ENCODE measurements at places on chromosomes 4 and X. TPM values are rescaled to one million over a fixed set of nuclear protein-coding genes. Genes with fewer than 3 reads are reported as not detected.

The GPRASP1 gene
- 47.1 TPM for polyA plus RNA-seq

The TMEM131L gene
- 18.4 TPM for polyA plus RNA-seq

- H3K4me3 ChIP-seq, result no peak overlapping the region
- H3K27ac ChIP-seq, result no peak overlapping the region
- DNase-seq, result no peak
- H3K4me1 ChIP-seq, result peaks cover 2% of the 10 kb centered on the region
- no peaks in the 10 kb centered on the region for H3K27me3 ChIP-seq
These were observed 209.5 kb upstream of the PACRGL start for GRCh38 chr4:20490734-20491133.

DNA sequence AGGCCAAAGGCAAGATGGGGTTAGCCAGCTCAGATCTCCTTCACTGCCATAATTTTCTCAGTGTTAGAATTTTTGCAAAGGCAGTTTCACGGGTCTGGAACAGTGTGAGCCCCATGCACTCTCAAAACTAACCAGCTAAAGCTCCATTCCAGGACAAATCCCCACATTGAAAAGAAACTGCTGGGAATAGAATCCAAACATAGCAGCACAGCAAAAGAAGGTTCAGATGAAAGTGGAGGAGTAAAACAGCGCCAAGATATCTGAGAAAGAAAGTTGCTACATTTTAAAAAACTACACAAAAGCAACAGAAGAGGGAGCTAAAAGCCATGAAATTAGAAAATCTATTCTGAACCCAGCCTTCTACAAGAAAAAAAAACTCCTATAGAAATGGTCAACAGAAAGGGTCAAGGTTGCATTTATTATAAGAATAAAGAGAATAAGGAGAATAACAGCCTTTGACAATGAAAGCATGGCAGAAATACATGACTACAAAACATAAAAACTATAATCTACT, 39.6 kb upstream of the SLC7A3 start:
- no peaks in the 10 kb centered on the region for H3K36me3 ChIP-seq
- H3K27ac ChIP-seq, result no peak overlapping the region
- H3K27me3 ChIP-seq, result no peaks in the 10 kb centered on the region
- H3K4me3 ChIP-seq, result no peak overlapping the region
- no peaks in the 10 kb centered on the region for H3K4me1 ChIP-seq

DNA sequence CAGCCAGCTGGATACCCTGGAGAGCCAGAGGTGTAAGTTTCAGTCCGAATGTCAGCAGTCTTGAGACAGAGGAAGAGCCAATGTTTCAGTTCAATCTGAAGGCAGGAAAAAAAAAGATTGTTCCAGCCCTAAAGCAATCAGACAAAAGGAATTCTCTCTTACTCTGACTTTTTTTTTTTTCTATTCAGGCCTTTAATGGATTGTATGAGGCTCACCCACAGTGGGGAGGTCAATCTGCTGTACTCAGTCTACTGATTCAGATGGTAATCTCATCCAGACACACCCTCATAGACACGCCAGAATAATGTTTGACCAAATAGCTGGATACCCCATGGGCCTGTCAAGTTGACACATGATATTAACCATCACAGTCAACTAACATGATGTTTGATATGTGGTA, 51.9 kb downstream of the TEX13A start:
- no peaks in the 10 kb centered on the region for H3K36me3 ChIP-seq
- no peaks in the 10 kb centered on the region for H3K27me3 ChIP-seq
- no peak overlapping the region for H3K4me3 ChIP-seq
- H3K27ac ChIP-seq, result no peak overlapping the region
- H3K4me1 ChIP-seq, result no peaks in the 10 kb centered on the region

GRCh38 chr4:163090997-163091684, 75.5 kb downstream of the NAF1 start:
- H3K4me1 ChIP-seq, result no peaks in the 10 kb centered on the region
- H3K27me3 ChIP-seq, result no peaks in the 10 kb centered on the region
- H3K4me3 ChIP-seq, result no peak overlapping the region
- DNase-seq, result no peak

- H3K27me3 ChIP-seq, result no peaks in the 10 kb centered on the region
- H3K36me3 ChIP-seq, result no peaks in the 10 kb centered on the region
- no peak overlapping the region for H3K27ac ChIP-seq
- no peak for DNase-seq
These were observed 36.4 kb upstream of the PLAC1 start for GRCh38 chrX:134694333-134695322.

- no peaks in the 10 kb centered on the region for H3K27me3 ChIP-seq
- H3K4me3 ChIP-seq, result no peak overlapping the region
- no peak overlapping the region for H3K27ac ChIP-seq
- no peak for DNase-seq
- H3K4me1 ChIP-seq, result peaks cover 1% of the 10 kb centered on the region
These were observed 518.0 kb downstream of the RPA4 start for GRCh38 chrX:97401586-97402136.

- no peak overlapping the region for H3K27ac ChIP-seq
- H3K36me3 ChIP-seq, result no peaks in the 10 kb centered on the region
- H3K27me3 ChIP-seq, result no peaks in the 10 kb centered on the region
- DNase-seq, result no peak
- H3K4me3 ChIP-seq, result no peak overlapping the region
- no peaks in the 10 kb centered on the region for H3K4me1 ChIP-seq
These were observed 1.7 kb downstream of the PLAC8 start for GRCh38 chr4:83112678-83113428.

GRCh38 chrX:96449191-96449590, 235.5 kb upstream of the DIAPH2 start:
- DNase-seq, result no peak
- no peaks in the 10 kb centered on the region for H3K36me3 ChIP-seq
- H3K27ac ChIP-seq, result no peak overlapping the region

- no peak for DNase-seq
- no peaks in the 10 kb centered on the region for H3K36me3 ChIP-seq
- H3K27ac ChIP-seq, result no peak overlapping the region
- H3K4me1 ChIP-seq, result no peaks in the 10 kb centered on the region
- H3K27me3 ChIP-seq, result no peaks in the 10 kb centered on the region
These were observed 25.7 kb downstream of the CXCL13 start for GRCh38 chr4:77631276-77631675.

GRCh38 chrX:9207142-9207541, 173.2 kb upstream of the FAM9B start:
- H3K4me1 ChIP-seq, result no peaks in the 10 kb centered on the region
- DNase-seq, result peak; percentile 20
- no peaks in the 10 kb centered on the region for H3K36me3 ChIP-seq
